Stimulated activated CD8-positive, alpha-beta memory T cell treated with anti-CD3 and anti-CD28 coated beads, Interleukin-15, amount 100 ng/mL, for 1 hour (primary cell): ENCODE measurements at places on chromosomes 2 and 18.

DNA sequence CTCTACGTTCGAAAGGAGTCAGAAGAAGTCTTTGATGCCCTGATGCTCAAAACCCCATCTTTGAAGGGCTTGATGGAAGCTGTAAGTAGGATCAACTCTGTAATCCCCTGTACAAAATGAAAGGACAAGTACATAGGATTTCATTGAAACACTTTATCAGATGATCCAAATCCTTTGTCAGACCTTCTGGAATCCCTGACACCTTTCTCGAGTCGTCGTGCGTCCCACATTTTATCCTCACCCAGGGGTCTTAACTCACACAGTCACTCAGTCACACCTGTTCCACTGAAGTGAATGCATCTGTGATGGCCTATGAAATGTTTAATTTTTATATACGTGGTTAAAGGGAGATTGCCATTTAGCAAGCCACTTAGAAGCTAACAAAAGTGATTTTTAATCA lies 44.8 kb downstream of the GRHL1 start:
- no peak for DNase-seq

DNA sequence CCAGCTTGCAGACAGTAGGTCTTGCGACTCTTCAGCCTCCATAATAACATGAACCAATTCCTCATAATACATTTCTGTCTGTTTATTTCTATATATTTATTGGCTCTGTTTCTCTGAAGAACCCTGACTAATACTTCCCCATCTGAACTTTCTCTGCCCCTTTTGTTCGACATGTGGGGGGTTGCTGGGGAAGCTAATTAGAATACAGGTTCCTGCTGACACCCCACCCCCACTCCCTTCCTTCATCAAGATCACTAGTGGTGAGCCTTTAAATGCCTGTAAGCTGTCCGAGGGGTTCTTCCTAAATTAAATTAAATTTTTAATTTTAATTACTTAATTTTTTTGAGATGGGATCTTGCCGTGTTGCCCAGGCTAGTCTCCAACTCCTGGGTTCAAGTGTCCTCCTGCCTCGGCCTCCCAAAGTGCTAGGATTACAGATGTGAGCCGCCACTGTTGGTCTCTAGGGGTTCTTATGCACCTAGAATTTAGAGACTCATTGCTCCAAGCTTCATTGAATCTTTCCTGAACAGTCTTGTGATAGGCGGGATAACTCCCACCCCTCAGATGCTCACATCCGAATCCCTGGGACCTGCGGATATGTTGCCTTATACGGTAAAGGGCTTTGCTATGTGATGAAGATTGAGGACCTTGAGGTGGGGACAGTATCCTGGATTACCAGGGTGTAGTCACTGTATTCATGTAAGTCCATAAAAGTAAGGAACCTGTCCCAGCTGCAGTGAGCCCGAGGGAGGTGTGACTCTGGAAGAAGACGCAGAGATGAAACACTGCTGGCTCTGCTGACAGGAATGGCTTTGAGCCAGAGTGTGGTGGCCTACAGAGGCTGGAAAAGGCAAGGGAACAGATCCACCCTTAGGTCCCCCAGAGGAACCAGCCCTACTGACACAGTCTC lies 26.2 kb downstream of the HPCAL1 start:
- DNase-seq: no peak

- DNase-seq: no peak
Measured at GRCh38 chr2:190792956-190793888, 87.4 kb upstream of the GLS start.

DNA sequence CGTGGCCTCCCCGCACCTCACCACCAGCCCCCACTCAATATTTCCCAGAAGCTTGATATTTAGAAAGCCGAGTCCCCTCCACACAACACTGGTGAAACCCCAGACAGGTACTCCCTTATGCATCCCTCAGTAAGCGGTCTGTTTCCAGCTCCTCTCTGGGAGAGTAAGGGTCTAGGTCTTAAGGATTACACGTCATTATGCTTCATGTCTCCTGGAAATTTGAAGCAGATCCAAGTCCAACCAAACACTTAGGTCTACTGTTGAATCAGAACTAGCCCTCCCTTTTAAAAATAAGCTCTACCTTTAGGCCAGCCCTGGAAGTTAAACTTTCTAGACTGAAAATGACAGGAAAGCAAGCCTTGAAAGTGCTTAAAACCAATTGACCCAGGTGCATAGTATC lies 1.5 kb upstream of the OST4 start:
- DNase-seq: no peak

DNA sequence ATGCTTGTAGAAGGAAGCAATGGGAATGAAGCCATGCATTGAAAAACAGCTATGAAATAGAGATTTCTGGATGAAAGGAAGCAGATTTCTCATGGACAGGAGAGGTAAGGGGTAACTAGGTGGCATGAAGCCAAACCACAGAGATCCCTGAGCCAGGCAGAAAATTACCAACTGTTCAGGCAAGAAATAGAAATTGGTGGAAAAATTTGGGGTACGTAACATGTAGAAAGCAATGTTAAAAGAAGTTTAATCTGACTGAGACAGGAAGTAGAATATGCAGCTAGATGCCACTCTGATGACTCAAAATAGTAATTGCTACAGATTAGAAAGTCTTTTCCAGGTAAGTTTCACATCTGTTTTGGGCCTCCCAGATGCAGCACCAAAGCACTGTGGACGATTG lies 928.5 kb upstream of the CELF4 start:
- DNase-seq: no peak

DNA sequence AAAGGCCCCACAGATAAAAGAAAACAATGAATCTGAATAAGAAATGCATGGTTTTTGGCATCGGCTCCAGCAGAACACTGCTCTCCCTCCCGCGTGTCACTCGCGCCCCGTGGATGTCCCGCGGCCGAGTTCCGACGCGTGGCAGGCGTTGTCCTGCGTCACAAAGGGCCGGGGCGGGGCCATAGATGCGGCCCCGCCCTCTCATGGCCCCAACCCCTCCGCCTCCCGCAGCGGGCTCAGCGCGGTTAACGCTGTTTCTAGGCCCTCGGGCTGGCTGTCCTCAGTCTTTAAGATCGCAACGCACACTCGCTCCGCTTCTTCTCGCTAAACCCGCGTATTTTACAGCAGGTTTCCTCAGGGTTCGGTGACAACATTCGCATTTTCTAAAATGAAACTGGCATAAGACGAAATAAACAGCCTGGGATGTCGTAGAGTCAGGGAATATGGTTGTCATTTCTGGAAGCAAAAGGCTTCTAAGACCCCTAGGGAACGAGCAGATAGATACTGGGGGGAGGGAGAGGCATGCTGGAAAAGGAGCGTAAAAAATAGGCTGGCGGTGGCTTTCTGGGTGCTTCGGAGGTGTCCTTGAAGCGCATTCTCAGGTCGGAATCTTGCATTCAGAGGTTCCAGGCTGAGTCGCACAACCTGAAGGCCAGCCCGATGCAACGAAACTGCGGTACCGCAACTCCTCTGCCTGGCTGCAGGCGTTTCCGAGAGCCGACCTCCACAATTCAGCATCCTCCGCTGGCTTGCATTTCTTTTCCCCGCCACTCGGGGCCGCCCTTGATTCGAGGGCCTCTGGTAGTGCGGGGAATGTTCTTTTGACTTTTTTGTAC lies at the start of gene FKBP7:
FKBP7 (minus strand) TSS at position 162 of the 836 bp plus-strand sequence; CDS start at position 61, 101 bp downstream.
- peak; percentile 65 for DNase-seq

DNA sequence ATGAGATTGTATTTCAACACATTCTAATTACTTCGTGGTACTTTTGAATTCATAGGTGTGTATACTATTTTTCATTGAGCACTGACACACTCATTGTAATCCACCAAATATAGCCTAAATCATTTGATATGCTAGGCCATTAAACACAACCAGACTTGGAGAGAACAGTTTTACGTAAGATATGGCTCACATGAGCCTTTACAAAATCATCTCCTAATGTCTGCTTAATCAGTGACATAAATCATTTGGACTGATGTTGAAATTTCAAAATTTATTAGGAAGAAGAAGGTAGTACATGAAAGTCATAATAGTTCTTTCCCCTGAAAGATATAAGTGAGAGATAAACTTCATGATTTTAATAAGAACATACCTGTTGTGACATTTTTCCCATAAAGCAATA lies 550.2 kb upstream of the LINC00305 start:
- no peak for DNase-seq

DNA sequence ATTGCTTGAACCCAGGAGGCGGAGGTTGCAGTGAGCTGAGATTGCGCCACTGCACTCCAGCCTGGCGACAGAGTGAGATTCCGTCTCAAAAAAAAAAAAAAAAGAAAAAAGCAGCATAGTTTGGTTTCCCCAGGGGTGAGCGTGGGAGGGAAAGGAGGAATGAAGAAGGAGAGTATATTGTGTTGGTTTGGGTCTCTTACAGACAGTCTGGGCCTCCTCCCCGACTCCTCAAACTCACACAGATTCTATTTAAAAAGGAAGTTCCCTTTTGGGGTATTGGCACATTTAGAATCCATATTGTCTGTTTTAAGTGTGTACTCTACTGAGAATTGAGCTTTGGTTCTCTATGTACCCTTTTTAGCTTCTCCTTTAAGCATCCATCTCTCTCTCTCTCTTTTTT lies 27.4 kb upstream of the SLC20A1 start:
- DNase-seq: no peak

DNA sequence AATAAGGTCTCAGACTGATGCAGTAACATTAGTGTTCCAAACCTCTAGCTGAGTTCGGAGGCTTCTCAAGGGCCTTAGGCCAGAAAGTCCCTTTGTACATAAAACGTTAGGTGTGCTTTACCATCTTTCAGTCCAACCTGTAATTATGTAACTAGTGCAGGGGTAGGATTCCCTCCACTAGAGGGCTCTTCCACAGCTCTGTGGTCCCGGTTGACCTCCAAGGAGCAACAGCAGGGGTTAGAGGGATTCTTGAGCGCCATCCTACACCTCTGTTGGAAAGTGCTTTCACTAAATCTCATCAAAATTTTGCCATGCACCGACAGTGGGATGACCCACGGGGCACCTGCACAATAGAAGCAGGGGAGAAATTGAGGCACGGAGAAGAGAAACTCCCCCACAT lies 155.8 kb upstream of the LRP1B start:
- DNase-seq: no peak

GRCh38 chr2:112138159-112139032 lies at the start of gene FBLN7:
FBLN7 (plus strand) TSS chr2:112138385; CDS start chr2:112138656, 271 bp downstream.
- DNase-seq: no peak

DNA sequence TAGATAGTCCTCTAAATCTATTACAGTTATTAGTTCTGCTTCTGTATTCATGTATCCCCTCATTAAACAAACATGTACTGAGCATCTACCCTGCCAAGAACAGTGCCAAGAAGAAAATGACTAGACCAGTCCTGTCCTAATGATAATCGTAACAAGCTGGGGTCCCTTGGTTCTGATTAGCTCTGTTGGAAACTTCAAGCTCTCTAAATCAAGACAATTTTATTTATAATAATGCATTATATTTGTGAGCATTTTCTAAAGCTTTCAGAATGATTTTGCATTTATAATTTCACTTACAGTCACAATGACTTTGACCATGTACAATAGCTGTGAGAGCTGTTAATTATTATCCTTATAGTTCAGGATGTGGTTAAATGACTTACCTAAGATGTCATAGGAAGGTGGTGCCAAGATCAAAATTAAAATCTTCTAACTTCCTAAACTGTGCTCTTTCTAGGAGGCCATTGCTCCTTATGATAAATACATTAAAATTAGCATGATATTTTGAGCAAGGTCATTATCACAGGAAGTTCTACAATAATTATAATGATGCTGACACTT lies 336.5 kb upstream of the SLC39A10 start:
- DNase-seq: no peak

- DNase-seq: no peak
Measured at GRCh38 chr2:176002688-176003210, 682 bp upstream of the LNPK start.

DNA sequence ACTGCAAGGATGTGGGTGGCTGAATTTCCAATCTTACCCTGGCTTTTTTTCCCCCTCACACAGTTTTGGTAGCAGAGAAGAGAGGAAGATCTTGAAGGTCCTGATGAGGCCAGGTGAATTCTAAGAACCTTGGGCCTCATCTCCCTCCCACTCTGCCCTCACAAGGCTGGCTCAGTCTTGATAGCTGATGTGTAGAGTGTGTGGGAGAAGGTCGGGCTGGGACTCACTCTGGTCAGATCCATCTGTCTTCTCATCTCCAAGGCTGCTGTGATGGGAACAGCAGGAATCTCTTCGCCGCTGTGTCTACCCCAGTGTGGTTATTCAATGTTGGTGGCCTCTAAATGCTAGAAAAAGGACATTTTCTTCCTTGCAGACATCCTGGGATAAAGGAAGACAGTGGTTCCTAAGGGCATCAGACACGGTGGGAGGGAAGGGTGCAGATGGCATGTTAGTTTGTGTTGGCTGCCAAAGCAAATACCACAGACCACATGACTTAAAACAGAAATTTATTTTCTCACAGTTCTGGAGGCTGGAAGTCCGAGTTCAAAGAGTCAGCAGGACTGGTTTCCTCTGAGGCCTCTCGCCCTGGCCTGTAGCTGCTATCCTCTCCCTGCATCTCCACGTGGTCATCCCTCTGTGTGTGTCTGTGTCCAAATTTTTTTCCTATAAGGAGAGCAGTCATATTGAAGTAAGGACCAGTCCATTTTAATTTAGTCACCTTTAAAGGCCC lies 37.6 kb upstream of the MGAT4A start:
- DNase-seq: no peak

DNA sequence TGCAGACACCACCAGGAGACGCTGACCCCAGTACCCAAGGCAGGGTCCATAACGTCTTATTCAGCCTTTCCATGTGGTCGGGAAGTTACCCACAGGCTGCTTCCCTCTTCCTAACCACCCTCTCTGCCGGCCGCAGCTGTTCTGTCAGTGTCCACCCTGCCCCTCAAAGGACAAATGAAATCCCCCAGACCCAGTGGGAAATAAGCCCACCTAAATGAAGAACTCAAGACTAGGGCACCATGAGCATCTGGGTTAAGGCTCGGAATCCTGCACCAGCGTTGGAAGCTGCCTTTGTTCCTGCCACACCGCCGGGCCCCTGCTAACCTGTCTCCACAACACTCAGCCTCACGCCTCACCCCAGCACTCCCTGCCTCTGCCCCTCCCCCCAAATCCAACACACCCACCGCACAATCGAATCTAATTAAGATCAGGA lies 21.7 kb downstream of the BCL11A start:
- no peak for DNase-seq

GRCh38 chr2:113910967-113911678 lies 21.2 kb downstream of the ACTR3 start:
- DNase-seq: no peak

DNA sequence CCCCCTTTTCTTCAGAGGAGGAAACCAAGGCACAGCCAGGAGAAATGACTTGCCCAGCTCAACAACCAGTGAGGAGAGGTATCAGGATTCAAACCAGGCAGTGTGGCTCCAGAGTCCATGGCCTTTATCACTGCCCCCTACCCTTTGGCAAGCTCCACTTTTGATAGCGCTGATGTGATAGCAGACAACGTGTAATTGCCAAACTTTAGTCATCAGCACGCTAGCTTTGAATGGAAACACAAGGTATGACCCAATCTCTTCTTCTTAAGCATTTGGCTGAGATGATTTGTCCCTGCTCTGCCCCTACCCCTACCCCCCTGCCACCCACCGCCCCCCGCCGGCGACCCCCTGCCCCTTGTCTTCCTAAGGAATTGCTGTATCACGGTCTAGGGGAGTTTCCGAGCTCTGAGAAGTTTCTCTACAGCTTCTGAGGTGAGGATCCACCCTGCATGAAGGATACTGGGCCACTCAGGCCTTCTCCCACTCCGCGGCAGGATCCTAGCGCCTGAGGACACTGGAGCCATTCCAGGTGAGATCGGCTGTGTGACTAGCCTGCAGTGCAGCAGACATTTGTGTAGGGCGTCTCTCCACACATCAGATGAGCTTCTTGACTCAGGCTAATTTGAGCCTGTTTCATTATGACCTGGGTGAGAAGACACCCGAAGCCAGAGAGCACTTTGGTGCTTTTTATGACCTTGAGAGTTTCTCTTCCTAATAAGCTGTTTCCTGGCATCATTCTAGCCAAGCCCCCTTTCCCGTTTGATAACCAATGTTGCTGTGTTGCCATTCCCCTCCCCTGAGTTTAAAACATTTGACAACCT lies 75.1 kb upstream of the MAP4K4 start:
- DNase-seq: no peak
